MV-4-11 (cell line): ENCODE measurements at places on chromosomes 7 and 10.

- DNase-seq, result peak; percentile 31
These were observed 166.9 kb upstream of the RNF32 start for GRCh38 chr7:156473476-156474240.

DNA sequence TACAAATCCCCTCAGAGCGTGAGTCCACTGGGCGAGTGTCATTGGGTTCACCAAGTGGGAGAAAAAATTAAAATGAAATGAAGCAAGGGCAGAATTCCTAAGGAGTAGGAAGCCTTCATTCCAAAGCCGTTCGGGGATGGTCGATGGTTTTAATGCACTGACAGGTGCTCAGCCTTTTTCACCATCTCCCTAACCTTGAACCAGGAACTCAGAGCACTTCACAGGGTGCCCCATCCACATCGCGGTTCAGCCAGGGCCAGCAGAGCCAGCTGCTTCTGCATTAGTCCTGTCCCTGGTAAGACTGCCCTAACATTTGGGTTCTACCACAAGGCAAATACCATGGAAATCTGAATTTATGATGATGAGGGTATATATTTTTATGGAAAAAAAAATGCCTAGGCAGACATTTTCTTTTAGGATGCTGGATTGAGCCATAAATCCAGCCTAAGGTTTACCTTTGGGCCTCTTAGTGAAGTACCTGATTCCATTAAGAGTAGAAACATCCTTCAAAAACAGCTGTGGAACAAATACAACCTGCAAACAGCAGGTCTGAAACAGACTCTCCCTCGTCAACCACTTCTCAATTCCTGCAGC, 203.5 kb upstream of the RNF32 start:
- no peak for DNase-seq

DNA sequence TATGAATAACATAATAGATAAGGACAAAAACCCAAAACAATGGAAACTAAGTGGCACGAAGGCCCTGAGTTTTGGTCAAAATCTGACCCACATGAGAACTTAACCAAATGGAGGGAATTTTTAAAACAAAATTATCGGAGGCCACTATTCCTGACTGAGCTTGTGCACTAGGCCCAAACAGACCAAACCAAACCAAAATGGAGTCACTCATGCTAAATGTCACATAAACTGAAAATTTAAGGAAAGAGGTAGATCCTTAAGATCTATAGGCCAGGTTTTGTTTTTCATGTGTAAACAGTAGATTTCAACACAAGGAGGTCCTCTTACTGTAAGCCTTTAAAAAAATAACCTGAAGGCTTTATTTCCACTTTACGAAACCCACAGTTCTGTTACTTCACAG, 3.8 kb upstream of the ZNF92 start:
- no peak for DNase-seq

DNA sequence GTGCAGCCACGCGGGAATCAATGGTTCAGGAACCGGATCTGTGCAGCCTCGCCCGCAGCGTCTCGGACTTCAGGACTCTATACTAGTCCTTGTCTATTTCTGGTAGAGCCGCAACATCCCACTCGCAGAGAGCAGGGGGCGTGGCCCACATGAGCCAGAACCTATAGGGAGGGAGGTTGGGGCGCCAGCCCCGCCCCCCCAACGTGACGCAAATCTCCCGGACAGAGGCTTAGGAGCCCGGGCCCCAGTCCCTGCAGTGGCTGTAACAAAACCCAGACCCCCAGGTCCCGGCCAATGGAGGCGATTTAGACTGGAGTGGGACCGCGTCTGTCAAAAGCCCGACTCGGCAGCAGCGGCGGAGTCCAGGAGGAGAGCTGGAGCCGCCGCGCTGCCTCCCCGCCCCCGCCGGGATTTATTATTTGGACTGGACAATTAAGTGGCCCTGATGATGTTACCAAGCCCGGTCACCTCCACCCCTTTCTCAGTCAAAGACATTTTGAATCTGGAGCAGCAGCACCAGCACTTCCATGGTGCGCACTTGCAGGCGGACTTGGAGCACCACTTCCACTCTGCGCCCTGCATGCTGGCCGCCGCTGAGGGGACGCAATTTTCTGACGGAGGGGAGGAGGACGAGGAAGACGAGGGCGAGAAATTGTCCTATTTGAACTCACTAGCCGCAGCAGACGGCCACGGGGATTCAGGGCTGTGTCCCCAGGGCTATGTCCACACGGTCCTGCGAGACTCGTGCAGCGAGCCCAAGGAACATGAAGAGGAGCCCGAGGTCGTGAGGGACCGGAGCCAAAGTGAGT, at the start of gene NKX2-3:
Gene NKX2-3, plus strand, starts transcription at position 256 of the 809 bp plus-strand sequence. Its CDS starts 190 bp downstream, at position 446.
- peak; percentile 55 for DNase-seq

GRCh38 chr10:122044713-122045112, 55.8 kb downstream of the TACC2 start:
- DNase-seq, result no peak

- DNase-seq, result no peak
These were observed 7.8 kb upstream of the GDF2 start for GRCh38 chr10:47314416-47314970.

DNA sequence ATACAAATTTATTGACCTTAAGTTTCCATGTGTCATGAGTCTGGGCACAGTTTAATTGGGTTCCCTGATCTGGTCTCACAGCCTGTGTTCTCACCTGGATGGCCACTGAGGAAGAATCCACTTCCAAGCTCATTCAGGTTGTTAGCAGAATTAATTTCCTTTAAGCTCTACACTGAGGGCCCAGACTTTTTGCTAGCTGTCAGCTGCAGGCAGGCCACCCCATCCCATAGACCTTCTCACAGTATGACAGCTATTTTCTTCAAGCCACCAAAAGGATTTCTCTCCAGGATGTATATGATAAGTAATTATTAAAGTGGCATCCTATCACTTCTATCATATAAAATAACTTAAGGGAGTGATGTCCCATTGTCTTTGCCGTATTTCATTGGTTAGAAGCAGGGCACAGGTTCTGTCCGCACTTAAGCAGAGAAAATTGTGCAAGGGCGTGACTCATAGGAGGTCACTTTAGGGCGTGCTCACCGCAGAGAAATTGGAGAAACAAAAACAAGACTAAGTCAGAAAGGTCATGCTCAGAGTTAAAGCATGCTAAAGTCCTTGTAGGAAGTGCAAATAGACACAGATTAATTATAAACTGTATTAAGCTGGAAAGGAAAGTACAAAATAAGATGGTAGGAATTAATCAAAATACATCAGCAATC, 109.9 kb downstream of the AHR start:
- DNase-seq, result peak; percentile 93

GRCh38 chr7:48078470-48078869, 10.6 kb upstream of the UPP1 start:
- DNase-seq, result no peak

DNA sequence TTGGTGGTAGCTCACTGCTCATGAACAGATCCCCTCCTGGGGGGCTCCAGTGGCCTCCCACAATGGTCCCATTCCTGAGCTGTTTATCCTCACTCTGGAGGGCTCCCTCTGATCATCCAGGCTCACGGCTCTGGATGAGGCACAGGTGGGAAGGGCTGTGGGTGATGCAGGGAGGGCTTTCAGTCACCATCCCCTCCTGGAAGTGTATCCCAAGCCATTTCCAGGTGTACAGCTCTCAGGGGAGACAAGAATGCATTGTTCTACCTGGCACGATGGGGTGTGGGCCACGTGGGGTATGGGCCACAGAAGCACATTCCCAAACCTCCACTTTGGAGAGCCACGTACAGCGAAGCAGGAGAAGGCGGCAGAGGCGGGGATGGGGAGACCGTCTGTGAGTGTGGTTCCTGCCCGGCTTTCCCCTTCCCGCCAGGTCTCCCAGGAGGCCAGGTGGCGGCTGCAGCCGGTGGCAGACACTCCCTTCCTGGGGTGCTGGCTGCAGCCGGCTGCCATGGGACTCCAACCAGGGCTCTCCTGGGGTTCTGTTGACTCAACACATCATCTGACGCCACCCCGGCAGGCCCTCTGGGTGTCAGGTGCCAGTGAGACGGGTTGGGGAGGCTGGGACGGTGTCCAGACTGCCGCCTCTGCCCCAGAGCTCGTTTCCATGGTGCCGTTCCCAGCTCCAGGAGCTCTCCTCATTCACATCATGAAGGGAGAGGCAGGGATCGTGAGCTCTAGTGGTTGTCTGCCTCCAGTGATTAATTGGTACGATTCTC, 169.7 kb upstream of the RHEB start:
- no peak for DNase-seq

GRCh38 chr10:27747096-27747451, 1.5 kb upstream of the MKX start:
- no peak for DNase-seq

GRCh38 chr7:29605671-29606070, 42.0 kb downstream of the PRR15 start:
- no peak for DNase-seq

DNA sequence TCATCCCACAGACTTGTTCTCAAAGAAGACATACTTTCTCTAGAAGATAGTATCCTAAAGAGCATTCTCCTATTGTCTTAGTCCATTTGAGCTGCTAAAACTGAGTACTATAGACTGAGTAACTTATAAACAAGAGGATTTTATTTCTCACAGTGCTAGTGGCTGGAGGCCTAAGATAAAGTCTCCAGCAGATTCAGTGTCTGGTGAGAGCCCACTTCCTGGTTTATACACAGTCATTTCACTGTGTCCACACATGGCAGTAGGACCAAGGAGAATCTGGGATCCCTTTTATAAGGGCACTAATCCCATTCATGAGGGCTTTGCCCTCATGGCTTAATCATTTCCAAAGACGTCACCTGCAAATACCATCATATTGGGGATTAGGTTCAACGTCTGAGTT, 68.7 kb downstream of the LRRC17 start:
- DNase-seq, result no peak

GRCh38 chr7:158633055-158633956, 45.7 kb upstream of the PTPRN2 start:
- DNase-seq, result no peak

DNA sequence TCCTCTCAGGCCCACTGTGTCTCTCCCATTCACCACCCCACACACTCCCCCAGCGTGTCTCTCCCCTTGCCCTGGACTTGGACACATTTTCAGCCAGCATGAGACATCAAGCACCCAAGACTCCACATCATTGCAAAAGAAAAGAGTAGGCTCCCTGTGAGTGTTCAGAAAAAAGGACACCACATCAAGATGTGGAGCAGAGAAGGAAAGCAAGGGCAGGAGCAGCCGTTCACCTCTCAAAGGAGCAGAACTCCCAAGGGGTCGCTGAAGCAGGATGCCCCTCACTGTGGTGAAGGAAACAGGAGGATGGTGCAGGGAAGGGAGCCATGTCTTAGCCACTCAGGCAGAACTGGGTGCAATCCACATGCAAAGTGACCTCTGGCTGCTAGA, 89.9 kb upstream of the MACROH2A2 start:
- DNase-seq, result no peak

DNA sequence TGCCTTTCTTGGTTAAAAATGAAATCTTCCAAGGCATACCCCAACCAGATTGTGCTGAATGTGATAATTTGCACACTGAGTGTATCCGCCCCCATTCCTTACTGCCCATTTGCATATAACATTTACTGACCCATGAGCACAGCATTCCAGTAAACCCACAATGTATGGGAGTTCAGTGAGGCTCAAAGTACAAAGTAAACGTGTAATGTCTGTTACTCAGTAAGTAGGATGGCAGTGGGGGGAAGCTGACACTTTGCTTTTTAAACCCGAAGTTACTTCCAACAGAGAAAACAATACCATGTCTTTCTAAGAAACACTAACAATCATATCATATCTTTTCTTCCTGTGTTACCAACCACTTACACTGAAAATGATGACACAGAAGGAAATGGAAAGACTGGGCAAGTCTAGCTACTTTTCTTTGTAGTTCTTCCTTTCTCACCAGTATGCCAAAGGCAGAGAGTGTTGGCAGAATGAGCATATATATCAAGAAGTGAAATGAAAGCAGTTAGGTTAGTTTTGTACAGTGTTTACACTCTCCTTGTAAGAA, 27.1 kb upstream of the SOSTDC1 start:
- no peak for DNase-seq

- no peak for DNase-seq
These were observed 5.9 kb downstream of the CYP26C1 start for GRCh38 chr10:93066544-93066913.

DNA sequence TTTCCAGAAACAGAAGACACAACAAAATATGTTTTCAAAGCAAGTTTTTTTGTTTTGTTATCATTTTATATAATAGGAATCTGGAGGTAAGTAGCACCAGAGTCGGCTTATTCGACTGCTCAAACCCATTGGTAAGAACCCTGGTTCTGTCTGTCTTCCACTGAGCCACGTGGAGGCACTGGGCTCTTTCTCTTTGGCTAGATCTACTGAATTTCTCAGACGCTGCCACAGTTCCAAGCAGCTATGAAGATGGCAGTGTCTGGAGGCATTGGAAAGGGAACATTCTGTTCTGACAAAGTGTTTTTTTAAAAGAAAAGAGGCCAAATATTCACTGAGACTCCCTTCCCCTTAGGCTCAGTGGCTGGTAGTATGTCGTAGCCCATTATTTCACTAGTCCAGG, 338.8 kb downstream of the NRG3 start:
- DNase-seq, result no peak

DNA sequence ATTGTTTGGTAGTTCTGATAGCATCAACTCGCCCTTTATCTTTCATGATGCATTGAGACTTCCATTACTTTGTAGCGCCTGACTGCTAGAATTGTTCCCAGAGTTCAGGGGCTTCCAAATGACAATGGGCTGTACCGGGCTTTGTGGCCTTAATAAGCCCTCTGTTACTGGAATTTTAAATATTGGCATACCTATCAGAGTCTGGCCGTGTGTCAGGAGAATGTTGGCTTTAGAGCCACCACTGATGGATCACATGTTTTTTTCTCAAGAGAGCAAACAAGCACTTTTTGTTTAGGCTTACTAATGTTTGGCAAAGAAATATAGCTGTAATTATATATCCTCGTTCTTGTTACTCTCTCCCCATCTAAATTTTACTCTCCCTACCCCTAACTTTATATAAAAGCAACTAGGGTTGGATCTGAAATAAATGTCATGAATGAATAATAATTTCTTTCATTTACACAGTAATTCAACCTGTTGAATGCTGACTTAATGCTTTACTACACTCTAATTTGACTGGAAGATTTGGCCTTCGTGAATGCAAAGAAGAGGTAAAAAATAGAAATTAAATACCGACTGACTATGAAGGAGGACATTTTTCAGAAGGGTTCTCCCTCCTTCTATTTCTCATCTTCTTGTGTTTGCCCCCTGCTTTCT, 396.7 kb downstream of the AUTS2 start:
- DNase-seq, result no peak

GRCh38 chr10:43700306-43700705, 51.6 kb upstream of the ZNF32 start:
- DNase-seq, result no peak

- peak; percentile 35 for DNase-seq
These were observed 409.5 kb downstream of the SUGCT start for GRCh38 chr7:40544221-40544723.

GRCh38 chr10:13270877-13271551, 28.9 kb downstream of the PHYH start:
- DNase-seq, result peak; percentile 67

DNA sequence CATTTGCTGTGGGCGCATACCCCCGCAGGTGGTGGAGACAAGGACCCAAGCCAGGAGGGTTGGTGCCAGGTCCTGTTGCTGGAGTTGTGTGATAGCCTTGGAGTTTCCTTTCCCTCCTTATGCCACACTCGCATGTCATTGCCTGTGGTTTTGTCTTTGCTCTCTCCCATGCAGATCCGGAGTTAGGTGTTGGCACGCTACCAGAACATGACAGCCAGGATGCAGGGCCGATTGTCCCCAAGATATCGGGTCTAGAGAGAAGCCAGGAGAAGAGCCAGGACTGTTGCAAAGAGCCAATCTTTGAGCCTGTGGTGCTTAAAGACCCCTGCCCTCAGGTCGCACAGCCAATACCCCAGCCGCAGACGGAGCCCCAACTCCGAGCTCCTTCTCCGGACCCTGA, 369.2 kb upstream of the GALNT17 start:
- no peak for DNase-seq

GRCh38 chr7:44767912-44768627, 19.4 kb downstream of the ZMIZ2 start:
- no peak for DNase-seq
